ENCODE measurements at places on chromosomes 3 and 15. TPM values are rescaled to one million over a fixed set of nuclear protein-coding genes. Genes with fewer than 3 reads are reported as not detected.

The CFAP20DC gene
- 0.61 TPM for total RNA-seq

The ITGA11 gene
- total RNA-seq: 0.17 TPM

The PLA2G4F gene
- total RNA-seq: not detected

DNA sequence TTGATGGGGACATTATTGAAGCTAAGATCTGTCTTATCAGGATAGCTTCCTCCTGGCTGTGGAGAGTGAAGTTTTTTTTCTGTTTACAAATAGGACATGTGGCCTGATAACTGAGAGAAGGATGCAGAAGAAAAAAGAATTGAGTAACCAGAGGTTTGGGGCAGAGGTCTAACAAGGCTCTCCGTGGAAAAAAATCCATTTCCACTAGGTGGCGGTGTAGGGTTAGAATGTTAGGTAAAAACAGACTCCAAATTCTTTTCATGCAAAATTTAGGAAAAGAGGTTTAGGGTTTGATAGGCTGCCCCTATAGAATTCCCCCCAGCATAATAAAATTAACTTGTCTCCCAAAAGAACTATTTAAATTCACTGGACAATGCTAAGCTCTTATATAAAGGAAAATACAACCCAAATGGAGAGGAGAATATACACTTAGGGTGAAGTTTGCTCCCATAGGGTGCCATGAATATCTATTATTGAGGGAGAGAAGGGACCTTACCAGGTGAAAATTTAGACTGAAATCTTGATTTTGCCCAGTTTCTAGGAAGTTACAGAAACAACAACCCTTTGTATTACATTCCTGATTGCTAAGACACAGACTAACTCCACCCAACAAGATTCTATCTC, 1560.4 kb downstream of the OTOL1 start:
- no peak for DNase-seq

DNA sequence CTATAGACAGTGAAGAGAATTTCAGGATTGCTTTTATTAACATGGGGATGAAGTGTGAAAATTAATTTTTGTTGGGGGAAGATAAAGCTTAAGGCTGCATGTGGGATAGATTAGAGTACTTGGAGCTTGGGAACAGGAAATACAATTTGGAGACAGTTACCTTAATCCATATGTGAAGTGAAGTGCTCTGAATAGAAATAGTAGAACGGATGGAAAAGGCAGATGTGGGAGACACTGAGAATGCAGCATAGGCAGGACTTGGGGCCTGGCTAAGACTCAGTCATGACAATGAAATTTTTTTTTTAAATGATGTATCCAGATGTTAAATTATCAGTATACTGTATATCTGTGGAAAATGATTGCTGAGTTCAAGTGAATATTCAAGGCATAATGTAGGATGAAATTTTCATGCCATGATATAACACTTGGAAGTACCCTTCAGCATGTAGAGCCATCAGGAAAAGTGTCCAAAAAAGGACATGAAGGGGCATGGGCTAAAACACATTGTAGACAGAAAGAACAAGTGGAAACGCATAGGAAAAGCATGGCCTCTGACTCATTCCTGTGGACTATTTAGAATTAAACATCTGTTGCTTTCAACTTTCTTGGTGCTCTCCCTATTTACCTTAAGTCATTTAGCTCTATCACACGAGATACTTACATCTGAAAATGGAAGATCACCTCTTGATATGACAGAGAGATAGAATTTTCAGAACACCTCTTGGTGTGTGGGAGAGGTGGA, 134.8 kb downstream of the RBMS3 start:
- no peak for DNase-seq

DNA sequence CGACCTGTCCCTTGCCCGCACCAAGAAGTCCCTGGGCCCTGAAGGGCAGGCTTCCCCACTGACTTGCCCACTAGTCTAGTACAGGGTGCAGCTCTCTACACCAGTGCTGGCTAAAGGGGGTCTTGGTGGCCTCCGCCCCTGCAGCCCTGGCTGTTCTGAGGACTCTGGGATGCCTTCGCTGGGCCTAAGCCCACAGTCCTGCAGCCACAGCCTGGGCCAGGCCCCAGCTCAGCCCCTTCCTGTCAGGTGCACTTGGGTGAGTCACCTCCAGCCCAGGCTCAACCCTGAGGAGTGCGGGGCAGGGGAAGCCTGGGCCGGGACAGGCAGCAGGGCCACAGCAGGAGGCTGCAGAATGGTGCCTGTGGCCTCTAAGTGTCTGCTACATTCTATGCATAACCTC, 971 bp downstream of the C3orf22 start:
- DNase-seq: no peak

DNA sequence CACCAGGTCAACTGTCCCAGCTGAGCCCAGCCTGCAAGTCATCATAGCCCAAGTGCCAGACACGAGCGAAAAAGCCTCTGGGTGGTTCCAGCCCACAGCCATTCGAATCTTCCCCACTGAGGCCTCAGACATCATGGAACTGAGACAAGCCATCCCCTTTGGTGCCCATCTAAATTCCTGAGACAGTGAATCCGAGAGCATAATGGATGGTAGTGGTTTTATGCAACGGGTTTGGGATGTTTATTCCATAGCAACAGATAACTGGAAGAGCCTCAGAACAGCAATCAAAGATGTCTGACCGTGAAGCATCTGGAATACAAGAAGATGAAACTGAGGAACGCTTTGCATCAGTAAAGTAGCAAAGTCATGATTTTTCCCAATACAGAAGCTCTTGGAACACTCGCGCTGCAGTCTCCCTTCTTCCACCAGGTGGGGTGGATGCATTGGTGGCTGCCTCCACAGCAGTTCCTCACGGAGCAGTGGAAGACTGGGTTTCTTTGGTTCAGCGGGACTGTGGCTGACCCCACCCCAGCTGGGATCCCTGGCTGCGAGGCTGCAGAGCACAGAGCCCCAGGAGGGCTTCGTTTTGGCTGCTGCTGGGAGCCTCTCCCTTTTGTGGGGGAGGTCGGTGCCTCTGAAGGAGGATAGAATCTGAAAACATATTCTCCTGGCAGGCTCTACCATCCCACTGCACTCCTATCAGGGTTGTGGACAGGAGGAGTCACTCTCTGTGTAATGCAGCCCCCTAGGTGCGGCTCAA, 26.4 kb upstream of the PDE8A start:
- DNase-seq: no peak
